HT1080 (cell line): ENCODE measurements at places on chromosomes 7 and 10.
A peak's percentile ranks its signal among the peaks of the same experiment; 100 is the strongest.

DNA sequence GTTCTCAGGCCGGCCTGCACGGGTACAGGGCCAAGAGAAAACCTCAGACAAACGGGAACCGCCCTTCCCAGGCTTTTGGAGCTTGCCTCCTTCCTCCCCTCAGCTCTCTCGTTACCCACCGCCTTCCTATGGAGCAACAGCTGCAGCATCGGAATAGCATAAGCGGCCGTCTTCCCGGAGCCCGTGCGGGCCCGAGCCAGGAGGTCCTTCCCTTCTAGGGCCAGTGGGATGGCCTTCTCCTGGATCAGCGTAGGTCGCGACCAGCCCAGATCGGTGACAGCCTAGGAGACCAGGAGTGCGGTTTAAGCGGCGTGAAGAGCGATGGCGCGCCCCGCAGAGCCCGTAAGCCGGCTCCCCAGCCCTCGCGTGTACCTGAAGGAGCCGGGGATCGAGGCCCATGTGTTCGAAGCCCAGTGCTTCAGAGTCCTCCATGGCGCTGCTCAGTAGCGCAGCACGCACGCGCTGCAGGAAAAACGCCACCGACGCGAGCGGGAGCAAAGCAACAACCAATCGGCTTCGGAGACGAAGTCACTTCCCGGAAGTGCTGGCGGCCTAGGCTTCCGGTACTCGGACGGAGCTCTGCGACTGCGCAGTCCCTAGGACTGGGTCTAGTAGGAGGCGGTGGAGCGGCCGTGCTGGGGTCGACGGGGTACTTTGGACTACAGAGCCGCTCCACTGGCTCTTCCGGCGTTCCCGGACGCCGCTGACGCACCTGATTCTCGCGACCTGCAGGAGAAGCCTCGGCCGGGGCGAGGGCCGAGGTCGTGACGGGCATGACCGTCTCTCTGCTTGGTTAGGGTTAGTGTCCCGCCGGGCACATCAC, at the start of gene DDX56:
Gene DDX56 (minus strand): TSS at position 445 of the 823 bp plus-strand sequence. CDS start 13 bp downstream, at position 432.
- peak; percentile 92 for DNase-seq

DNA sequence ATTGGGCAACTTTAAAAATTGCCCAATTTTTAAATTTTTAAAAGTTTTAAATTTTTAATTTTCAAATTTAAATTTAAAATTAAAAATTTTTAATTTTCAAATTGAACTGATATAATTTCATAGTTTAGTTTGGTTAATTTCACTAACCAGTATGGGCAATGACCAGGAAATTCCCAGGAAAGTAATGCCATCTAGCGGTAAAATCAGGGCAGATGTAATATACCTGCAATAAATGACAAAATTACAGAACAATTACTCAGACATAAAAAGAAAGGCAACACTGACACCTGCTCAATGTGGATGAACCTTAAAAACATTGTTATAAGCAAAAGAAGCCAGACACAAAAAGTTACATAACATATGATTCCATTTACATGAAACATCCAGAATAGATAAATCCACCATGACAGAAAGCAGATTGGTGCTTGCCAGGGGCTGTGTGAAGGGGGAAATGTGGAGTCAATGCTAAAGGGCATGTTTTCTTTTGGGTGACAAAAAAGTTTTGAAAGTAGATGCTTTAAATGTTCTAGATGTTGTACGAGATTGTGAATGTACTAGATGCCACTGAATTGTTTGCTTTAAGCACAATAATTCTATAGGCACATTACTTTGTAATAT, 28.6 kb upstream of the SLC16A12 start:
- peak; percentile 56 for DNase-seq

DNA sequence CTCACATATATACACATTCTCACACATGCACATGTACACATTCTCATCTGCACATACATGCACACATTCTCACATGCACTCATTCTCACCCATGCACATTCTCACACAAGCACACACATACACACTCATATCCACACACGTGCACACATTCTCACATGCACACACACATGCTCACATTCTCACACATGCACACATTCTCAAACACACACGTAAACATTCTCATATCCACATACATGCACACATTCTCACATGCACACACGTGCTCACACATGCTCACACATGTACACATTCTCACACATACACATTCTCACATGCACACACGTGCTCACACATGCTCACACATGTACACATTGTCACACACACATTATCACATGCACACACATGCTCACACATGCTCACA, 260.6 kb downstream of the PTPRN2 start:
- no peak for DNase-seq

GRCh38 chr10:29681676-29682448, 47.1 kb upstream of the SVIL start:
- DNase-seq: peak; percentile 7

DNA sequence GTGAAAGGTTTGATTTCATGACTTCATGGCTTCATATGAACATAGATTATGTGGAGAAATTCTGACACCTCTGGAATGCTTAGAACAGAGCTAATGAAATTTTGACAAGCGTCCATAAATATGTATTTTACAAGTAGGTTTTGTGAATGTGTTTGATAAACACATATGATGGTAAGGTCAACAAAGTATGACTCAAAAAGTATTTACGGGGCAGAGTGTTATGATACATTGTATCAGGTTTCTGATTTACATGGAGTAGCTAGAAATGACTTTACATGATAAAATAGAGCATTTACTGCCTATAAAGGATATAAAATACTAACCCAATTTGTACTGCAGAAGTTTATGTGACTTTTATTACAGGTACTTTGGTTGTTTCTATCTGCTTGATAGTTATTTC, 206.3 kb downstream of the MDFIC start:
- DNase-seq: no peak

- no peak for DNase-seq
Observed at GRCh38 chr10:79047875-79048638, 20.7 kb upstream of the ZMIZ1 start.

- DNase-seq: peak; percentile 49
Observed at GRCh38 chr7:94276795-94277194, 117.9 kb upstream of the COL1A2 start.

DNA sequence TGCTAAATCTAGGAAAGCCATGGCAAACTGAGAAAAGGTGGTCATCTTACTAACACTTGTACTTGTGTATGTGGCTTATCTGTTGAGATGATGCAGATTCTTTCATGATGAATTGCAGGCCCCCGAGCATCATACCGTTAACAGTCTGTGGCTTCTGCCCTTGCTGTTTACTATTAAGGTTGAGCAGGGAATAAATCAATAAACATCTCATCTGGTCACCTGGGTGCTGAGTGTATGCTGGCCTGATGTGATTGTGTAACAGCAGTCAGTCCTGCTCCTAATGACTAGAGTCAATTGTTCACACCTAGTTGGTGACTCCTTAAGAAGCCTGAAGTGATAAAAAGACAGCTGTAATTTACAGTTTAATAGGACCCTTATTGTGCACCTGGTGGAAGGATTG, 8.3 kb upstream of the GNAT3 start:
- DNase-seq: no peak

DNA sequence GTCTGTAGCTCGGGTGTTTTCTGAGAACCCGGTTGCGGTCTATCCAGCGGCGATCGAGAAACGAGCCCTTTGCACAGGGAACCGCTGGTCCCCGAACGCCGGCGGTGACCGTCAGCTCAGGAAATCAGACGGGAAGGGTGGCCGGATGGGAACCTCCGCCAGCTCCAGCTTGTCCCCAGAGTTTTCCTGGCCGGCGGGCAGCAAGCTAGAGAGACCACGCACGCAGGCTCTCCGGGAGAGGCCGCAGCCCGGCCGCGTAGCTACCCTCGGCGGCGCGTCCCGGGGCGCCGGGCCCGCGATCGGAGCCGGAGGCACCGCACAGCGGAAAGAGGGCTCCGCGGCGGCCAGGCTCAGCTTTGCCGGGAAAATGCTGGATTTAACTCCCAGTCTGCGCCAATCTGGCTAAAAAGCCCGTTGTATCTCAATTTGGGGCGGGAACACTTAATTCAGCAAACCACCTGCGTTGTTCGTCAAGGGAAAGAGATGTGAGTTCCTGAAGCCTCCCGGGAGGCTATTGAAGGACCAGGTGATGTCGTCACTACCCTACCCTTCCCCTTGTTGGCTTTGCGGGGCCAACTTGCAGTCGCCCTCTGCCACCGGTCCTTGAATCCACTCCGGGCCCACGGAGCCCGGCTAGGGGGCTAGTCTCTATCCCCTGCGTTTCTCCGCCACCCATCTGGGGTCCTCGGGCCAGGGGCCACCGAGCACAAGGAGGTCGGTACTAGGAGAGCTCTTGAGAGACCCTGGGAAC, 859 bp upstream of the CH25H start:
- no peak for DNase-seq

GRCh38 chr7:4270941-4271715, 411.0 kb upstream of the FOXK1 start:
- DNase-seq: no peak

DNA sequence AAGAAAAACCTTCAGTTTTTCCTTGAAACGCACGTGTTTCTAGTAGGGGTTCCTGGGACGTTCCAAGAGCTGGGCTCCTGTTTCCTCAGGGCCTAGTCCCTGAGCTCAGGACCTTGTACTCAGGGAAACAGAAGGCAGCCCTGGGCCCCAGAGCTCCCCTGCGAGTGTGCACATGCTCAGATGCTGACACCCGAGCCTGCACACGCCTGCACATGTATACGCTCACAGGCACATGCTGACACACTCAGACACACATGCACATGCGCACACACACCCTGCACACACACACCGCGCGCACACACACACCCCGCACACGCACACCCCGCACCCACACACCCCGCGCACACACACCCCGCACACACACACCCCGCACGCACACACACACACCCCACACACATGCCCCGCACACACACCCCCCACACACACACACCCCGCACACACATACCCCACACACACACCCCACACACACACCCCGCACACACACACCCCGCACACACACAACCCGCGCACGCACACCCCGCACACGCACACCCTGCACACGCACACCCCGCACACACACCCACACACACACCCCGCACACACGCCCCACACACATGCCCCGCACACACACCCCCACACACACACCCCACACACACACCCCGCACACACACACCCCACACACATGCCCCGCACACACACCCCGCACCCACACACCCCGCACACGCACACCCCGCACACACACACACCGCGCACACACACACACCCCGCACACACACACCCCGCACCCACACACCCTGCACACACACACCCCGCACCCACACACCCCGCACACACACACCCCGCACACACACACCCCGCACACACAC, 52.2 kb downstream of the CALML3 start:
- no peak for DNase-seq

DNA sequence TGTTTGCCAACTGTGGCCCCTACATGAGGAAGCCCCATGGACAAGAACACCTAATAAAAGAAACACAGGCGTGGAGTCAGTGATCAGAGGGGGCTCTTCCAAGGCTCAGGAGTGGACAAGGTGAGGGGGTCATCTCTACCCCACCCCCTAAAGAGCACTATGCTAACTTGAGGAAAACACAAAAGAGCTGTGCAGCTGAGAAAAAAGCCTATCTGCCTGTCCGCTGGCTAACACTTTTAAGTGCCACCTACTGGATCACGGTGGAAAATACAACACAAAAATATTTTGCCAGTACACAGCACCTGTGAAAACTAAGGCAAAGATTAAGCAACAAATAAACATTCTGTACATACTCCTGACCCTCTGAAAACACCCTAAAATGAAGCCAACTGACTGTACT, 53.1 kb upstream of the COBL start:
- DNase-seq: no peak

DNA sequence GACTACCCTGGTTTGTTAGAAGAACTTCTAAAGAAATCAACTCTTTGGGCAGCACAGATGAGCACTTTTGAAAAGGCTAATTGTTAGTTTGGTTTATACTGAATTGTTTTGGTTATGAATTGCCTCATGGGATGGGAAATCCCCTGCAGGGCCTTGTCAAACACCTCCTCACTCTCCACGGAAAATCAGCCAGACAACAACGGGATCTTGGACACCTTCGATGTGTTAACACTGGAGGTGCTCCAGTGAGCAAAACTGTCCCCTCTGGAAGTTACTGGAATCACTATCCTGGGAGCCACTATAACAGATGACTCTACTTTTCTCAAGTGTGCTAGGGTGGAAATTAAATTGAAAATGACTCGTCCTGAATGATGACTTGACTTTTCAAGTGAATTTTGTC, 38.7 kb downstream of the CDK6 start:
- peak; percentile 37 for DNase-seq

DNA sequence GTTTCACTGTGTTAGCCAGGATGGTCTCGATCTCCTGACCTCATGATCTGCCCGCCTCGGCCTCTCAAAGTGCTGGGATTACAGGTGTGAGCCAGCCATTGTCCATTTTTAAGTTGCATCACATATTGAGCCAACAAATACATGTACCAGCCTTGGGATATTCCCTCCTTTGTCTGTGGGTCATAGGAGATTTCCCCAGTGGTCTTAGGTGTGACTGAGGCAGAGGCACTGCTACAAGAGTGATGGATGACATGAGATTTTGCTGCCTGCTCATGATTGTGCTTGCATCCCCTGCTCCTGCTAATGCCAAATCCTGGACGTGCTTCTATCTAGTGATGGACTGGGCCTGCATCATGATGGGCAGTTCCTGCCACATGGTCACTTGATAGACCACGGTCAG, 10.7 kb upstream of the GIMAP6 start:
- DNase-seq: no peak
